ENCODE measurements at places on chromosomes 2 and 18.

DNA sequence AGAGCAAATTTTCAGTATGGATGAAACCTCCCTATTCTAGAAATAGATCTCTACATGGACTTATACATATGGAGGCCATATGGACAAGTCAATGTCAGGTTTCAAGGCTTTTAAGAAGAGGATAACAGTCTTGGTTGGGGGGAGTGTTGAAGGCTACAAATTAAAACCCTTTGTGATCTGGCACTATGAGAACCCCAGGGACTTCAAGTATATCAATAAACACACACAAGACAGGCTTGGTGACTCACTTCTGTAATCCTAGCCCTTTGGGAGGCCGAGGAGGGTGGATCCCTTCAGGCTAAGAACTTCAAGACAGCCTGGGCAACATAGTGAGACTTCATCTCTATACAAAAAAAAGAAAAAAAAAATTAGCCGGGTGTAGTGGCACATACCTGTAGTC, 127.2 kb upstream of the SP5 start:
- no peak for DNase-seq

DNA sequence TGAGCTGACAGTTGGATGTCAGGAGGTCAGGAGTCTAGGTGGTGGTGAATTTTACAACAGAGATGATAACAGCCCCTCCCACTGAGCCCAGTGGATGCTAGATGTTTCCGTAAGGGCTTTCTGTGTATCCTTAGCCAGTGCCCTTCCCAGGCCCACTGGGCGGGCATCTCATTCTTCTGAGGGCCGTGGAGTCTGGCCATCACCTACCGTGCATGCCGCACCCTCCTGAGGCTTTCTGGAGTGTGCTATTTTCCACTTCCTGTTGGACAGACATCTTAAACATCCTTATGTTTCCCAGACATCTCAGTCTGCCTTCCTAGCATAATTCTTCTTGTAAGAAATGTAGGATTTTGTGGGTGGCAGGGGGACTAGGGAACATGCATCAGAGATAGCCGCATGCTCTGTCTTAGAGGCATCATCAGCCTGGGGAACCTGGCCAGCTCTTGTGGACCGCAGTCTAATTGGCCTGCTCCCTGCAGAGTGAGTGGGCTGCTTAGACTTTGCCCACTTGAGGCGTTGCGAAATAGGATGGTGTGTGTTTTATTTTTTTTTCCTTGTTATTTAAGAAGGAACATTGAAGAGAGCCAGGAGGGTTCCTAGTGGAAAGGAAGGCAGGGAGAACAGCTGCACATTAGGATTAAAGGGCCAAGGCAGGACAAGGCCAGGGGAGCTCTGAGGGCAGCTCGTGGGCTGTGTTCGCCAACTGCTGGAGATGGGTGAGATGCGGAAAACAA, 135.8 kb downstream of the SH3RF3 start:
- DNase-seq = no peak

DNA sequence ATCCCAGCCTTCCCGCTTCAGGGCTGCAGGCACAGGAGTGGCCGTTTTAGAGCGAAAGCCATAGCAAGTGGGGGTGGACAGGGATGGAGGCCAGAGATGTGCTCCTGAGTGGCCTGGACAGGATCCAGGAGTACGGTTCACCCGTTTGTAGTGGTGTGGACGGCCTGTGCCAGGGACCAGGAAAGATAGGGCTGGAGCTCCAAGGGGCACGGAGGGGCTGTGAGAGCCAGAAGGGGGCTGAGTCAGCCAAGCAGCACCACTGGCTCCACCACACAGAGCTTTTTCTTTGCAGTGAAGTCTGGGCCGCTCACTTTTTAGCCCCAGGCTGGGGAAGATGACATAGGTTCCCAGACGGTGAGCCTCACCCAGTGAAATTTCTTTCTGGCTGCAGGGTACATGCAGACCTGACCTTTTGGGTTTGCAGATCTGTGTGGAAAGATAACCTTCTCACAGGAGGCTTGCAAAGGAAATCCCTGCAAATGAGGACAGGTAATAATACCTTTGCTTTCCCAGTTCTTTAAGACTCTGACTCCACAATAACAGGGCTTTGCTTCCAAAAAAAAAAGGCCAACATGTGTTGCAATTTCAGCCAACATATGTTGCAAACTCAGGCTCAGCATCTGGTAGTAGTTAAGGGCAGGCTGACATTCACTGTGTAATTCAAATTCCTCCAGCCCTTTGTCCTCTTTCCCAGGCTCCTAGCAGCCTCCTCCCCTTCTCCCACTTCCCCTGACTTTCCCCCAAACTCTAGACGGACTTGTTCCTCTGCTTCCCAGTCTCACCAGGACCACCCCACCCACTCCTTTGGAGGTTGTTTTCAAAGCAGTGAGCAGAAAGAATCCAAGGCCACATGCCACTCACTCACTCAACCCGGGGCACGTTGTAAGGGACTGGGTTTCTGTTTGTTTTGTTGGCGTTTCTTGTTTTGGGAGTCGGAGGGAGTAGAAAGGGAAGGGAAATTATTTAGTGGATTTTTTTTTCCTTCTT, 20.3 kb upstream of the LAPTM4A start:
- DNase-seq = no peak

- no peak for DNase-seq
Observed at GRCh38 chr2:160564591-160564990, 71.0 kb upstream of the RBMS1 start.

DNA sequence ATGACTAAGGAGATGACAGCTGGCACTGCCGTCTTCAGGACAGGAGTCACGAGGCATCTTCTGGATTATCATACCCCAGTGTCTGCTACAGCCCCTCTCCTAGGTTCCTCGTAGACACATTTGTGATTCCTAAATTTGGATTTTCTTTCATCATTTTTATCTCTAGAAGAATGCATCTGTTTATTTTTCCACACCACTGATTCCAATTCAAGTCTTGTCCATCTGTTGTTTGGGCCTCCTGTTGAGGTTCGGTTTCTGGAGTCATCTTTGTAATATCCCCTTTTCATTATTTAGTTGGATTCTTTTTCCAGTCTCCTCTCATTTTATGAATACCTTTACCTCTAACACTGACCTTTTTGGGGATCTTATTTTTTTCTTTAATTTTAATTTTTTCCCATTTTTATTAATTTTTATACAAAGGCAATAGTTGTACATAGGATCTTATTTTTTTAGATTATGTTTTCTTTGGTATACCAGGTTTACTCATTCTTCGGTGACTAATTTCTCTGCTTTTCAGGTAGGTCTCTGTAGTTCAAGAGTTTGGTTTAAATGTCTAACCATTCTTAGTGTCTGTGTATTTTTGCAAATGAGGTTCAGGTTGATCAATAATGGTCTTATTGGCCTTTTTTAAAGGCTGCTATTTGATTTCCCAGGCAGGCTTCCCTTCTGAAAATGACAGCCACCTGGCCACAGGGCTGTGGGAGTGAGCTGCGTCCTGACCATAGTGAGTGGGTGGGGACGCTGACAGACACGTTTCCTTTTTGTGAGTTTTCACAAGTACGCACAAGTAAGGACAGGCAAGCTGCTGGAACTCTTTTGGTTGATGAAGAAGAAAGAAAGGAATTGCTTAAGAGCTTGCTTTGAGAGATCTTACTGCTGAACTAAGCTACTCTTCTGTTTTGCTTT, 34.5 kb downstream of the FARP2 start:
- DNase-seq = no peak

- DNase-seq = no peak
Observed at GRCh38 chr2:205259121-205259520, 423.2 kb upstream of the NRP2 start.

GRCh38 chr2:215644233-215644897, 208.5 kb upstream of the FN1 start:
- no peak for DNase-seq

DNA sequence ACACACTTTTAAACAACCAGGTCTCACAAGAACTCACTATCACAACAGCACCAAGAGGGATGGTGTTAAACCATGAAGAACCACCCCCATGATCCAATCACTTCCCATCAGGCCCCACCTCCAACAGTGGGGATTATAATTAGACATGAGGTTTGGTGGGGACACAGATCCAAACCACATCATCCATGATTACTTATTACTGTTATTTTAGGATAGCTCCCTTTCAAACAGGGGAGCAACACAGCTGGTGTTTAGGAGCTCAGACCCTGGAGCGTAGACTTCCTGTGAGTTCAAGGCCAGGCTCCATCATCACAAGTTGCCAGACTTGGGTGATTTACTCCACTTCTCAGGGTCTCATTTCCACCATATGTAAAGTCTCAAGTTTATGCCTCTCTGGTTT, 382.7 kb downstream of the HRH4 start:
- no peak for DNase-seq

GRCh38 chr2:100749771-100750542, 70.0 kb upstream of the NPAS2 start:
- DNase-seq = no peak

DNA sequence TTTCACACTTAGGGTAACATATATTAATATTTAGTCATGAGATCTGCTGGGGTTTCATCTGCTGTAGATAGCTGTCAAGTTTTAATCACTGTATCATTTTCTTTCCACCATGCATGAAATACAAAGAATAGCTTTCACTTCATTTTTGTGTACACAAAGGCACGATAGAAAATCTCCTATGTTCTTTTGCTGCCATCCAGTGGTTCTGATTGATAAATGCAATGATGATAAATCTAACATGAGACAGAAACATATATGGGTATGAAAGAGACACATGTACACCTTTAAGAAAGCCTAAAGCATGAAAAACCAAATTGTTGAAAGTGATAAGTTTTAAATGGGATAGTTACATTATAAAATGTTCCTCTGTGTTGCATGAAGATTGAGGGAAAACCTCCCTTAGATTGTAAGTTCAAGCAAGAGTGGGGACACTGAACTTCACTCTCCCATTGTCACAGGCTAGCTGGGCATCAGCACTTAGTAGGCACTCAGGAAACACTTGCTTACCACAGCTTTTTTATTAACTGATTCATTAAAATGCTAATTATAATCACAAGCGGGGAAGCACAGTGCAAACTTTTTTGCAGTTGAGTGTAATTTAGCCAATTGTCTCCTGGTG, 31.2 kb downstream of the C1D start:
- DNase-seq = peak; percentile 43

DNA sequence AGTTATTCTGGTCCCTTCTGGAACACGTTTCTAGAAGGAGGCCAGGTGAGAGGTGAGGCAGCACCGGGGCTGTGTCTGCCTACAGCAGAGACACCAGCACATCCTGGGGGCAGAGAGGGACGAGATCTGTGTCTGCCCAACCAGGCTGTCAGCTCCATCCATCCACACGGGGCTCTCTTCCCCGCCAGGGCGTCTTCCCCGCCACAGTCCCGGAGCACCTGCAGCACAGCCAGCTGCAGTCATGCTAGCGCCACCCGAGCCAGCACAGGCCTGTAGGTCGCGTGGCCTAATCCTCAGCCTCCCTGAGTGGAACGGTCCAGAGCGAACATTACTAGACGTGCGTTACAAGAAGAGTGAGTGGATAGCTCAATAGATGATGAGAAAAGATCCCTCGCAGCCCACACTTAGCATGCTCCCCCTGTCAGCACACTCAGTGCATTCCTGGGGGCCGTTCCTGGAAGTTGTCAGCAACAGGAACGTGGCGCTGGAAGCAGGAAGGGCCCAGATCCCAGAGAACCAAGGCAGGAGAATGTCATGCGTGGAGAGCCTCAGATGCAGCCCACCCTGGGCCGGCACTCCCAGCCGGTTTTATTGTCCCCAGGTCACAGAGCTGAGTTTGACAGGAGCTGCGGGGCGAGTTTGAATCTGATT, 179.0 kb downstream of the TWIST2 start:
- DNase-seq = no peak

DNA sequence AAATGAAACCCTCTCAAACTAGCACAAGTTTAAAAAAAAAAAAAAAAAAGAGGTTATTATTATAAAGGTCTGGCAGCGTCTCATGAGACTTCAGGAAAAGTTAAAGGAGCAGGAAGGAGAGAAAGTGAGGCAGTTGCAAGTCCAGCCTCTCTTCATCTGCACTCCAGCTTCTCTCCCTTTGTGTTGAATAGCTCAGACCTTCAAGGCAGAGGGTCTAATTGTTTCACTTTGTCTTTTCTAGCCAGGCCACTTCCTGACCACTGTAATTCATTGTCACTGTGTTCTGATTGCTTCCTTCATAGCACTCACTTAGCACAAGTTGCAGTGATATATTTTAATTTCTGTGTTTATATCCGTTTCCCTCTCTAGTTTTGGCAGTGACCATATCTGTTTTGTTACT, 99.9 kb downstream of the SPATS2L start:
- no peak for DNase-seq

GRCh38 chr2:232658217-232658785, 24.9 kb downstream of the EFHD1 start:
- no peak for DNase-seq

- no peak for DNase-seq
Observed at GRCh38 chr2:146080925-146081324, 1561.0 kb upstream of the ZEB2 start.

DNA sequence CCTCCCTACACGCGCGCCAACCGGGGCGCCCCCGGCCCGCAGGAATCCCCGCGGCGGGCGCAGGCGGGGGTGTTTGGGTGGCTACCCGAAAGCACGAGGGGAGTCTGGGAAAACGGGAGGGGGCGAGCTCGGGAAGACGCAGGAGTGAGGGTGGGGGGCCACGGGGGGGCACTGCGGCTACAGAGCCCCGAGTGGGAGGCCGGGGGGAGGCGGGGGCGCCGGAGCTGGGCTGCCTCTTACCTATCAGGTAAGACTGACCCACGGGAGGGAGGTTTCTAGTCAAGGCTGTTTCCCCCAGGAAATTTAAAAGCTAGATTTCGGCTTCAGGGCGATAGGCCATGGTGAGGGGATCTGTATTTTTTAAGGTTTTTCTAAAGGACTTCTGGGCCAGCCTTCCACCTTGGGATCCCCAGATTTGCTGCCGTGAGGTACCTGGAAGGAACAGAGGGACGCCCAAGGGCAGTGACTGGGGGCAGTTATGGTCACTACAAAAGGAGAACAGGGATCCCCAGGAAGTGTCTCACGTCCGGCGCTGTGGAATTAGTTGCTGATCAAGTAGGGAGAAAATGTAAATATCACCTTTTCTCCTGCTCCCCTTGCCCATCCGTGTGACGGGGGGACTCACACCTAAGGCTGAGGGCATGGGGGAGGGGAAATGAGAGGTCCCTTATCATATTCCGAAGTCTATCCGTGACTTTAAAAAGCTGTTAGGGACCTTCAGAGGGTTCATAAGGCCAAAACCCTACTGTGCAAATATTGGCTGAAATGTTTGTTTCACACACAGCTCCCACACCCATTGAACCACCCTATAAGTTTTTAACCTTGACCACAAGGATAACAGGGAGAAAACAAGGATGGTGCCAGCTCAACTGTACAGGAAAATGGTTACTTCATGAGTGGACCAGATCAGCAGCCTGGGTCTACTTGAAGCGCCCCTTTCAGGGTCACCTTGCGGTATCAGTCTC, 638 bp upstream of the IRS1 start:
- DNase-seq = no peak

GRCh38 chr18:75086494-75087034, 122.4 kb downstream of the PTGR3 start:
- no peak for DNase-seq

DNA sequence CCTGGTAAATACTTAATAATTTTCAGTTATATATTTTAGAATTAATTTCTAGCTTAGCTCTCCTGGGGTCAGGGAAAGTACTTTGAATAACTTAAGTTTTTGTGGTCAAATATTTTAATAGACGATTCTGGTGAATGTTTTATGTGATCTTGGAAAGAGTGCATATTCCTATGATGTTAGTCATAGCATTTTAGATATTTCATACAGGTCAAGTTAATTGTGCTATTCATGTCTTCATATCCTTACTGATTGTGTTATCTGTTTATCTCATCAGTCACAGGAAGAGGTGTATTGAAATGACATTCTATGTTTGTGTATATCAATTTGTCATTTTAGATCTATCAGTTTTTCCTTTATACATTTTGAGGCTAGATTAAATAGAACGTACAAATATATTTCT, 576.2 kb downstream of the CPS1 start:
- DNase-seq = no peak

- DNase-seq = no peak
Observed at GRCh38 chr2:29618024-29618423, 303.4 kb downstream of the ALK start.
